Stomach (tissue), 19 donors: ENCODE measurements at places on chromosomes 1 and 21.

- H3K27ac ChIP-seq, result no peak overlapping the region
- H3K27me3 ChIP-seq, result no peaks in the 10 kb centered on the region
- no peaks in the 10 kb centered on the region for H3K36me3 ChIP-seq
- no peaks in the 10 kb centered on the region for H3K4me1 ChIP-seq
Measured at GRCh38 chr1:177119311-177119710, 45.2 kb downstream of the ASTN1 start.

DNA sequence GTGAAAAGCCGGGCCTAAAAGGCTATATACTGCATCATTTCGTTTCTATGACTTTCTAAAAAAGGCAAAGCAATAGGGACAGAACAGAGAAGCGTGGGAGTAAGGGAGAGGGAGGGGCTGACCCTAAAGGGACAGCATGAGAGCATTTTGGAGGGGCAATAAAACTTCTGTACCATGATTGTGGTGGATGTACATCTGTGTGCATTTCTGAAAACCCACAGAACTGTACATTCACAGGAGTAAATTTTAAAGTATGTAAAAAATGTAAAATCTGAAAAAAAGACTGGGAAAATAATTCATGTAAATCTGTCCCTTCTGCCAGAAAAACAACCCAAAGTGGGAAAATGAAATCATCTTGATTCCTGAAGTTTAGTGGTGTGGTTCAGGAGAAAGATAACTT, 235.4 kb downstream of the CENPF start:
- no peaks in the 10 kb centered on the region for H3K36me3 ChIP-seq
- H3K4me3 ChIP-seq, result no peak overlapping the region
- H3K4me1 ChIP-seq, result no peaks in the 10 kb centered on the region
- no peaks in the 10 kb centered on the region for H3K27me3 ChIP-seq

DNA sequence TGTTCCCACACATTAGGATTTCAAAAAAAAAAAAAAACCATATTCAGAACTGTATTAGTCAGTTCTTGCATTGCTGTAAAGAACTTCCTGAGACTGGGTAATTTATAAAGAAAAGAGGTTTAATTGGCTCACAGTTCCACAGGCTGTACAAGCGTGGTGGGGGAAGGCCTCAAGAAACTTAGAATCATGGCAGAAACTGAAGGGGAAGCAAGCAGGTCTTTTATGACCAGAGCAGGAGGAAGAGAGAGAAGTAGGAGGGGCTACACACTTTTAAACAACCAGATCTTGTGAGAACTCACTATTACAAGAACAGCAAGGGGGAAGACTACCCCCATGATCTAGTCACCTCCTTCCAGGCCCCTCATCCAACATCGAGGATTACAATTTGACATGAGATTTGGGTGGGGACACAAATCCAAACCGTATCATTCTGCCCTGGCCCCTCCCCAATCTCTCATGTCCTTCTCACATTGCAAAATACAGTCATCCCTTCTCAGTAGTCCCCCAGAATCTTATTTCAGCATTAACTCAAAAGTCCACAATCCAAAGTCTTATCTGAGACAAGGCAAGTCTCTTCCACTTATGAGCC, 51.8 kb downstream of the POU2F1 start:
- H3K4me1 ChIP-seq, result peaks cover 45% of the 10 kb centered on the region
- no peak overlapping the region for H3K4me3 ChIP-seq
- H3K36me3 ChIP-seq, result no peaks in the 10 kb centered on the region
- no peak for DNase-seq
- no peak overlapping the region for H3K27ac ChIP-seq

- DNase-seq, result no peak
- no peak overlapping the region for H3K27ac ChIP-seq
- no peaks in the 10 kb centered on the region for H3K27me3 ChIP-seq
- no peaks in the 10 kb centered on the region for H3K4me1 ChIP-seq
Measured at GRCh38 chr1:80807981-80808380, 992.8 kb upstream of the ADGRL2 start.

DNA sequence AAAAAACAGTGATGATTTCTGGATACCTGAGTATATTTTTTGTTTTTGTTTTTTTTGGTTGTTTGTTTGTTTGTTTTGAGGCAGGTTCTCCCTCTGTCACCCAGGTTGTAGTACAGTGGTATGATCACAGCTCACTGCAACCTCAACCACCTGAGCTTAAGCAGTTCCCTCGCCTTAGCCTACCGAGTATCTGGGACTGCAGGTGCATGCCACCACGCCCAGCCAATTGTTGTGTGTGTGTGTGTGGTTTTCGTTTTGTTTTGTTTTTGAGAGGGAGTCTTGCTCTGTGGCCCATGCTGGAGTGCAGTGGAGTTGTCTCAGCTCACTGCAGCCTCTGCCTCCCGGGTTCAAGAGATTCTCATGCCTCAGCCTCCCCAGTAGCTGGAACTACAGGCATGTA, 55.3 kb upstream of the RCC1 start:
- DNase-seq, result peak; percentile 35
- H3K27ac ChIP-seq, result no peak overlapping the region
- no peaks in the 10 kb centered on the region for H3K27me3 ChIP-seq
- H3K36me3 ChIP-seq, result no peaks in the 10 kb centered on the region
- peaks cover 23% of the 10 kb centered on the region for H3K4me1 ChIP-seq

DNA sequence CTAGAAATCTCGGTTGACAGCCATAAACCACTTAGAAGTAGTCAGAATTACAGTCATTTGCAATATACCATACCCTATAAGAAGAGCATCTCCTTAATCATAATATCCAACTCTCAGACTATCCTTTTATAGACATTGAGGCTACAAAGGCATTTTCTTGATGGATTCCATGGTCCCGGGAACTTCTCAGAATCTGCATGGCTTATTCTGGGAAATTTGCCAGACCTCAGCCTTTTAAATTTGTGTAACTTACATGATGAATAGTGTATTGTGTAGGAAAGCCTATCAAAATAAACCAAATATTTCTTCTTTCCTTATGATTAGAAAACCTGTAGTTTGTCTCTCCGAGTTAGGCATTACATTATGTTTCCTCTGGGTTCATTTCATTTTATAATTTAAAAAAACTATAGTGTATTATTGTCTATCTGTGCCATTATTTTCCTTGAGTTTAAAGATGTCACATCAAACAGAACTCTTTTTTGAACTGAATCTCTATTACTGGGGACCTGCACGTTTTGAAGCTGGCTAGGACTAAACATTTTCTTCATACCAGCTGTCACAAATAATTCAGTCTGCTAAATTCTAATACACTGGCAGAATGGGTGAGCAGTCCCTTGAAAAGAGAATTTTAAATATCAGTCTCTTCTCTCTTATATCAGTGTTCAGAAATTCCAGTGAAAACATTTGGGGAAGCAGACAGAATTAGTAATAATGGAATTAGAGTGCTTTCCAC, 102.9 kb downstream of the GABPA start:
- H3K27me3 ChIP-seq, result no peaks in the 10 kb centered on the region
- H3K4me1 ChIP-seq, result no peaks in the 10 kb centered on the region
- no peaks in the 10 kb centered on the region for H3K36me3 ChIP-seq

DNA sequence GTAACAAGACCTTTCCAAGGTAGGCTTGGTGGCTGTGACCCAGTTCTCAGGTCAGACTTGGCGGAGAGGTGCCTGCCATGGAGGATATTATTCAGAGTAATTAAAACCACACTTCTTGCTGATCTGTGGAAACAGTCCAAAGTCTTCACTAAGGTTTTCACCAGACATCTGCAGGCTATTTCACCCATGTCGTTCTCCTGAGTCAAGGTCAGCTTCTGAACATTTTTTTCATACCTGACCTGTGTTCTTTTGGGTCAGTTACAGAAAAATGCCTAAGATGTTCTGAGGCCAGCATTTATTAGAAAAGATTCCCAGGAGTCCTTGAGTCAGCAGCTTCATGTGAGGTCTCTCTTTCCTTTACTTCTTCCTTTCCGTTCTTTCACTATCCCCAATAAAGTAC, 54.9 kb downstream of the RGL1 start:
- no peak overlapping the region for H3K27ac ChIP-seq
- DNase-seq, result no peak
- H3K4me3 ChIP-seq, result no peak overlapping the region
- no peaks in the 10 kb centered on the region for H3K4me1 ChIP-seq
- no peaks in the 10 kb centered on the region for H3K36me3 ChIP-seq
- H3K27me3 ChIP-seq, result no peaks in the 10 kb centered on the region

DNA sequence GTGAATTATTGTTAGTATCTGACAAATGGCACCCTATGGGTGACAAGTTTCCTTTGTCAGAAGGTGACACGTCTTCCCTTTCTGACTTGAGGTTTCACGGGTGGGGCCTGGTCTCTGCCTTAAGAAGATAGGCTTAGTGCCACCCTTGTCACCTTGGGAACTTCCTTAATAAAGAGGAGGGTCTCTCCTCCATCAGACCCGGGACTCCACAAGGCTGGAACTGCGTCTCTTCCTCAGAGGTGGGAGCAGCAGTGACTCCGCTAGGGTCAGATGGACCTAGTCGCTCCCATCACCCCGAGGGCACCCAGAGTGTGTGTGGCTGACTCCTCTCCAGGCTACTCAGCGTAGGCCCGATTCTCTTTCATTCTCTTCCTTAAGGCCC, 774 bp upstream of the WDTC1 start:
- H3K27ac ChIP-seq, result peak overlapping the region; percentile 86
- DNase-seq, result no peak
- peaks cover 31% of the 10 kb centered on the region for H3K4me1 ChIP-seq
- H3K4me3 ChIP-seq, result peak overlapping the region; percentile 96
- no peaks in the 10 kb centered on the region for H3K36me3 ChIP-seq
- H3K27me3 ChIP-seq, result no peaks in the 10 kb centered on the region

DNA sequence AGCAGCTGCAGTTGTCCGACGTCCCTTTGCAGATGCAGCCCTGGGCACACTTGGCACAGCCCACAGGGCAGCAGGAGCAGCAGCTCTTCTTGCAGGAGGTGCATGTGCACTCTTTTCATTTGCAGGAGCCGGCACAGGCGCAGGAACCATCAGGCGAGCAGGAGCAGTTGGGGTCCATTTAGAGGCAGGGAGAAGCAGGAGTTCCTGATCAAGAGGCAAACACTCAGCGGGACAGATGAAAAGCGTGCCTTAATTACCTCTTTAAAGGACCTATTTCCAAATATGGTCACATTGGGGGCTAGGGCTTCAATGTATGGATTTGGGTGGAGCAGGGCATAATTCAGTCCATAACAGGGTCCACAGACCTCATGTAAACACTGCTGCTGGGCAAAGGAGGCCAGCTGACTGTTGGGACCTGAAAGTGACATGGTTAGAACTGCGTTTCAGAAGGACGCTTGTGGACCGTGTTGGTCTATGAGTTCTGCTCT, 4.3 kb upstream of the CPLANE2 start:
- no peak for DNase-seq
- no peak overlapping the region for H3K4me3 ChIP-seq
- H3K27ac ChIP-seq, result no peak overlapping the region
- peaks cover 35% of the 10 kb centered on the region for H3K4me1 ChIP-seq

DNA sequence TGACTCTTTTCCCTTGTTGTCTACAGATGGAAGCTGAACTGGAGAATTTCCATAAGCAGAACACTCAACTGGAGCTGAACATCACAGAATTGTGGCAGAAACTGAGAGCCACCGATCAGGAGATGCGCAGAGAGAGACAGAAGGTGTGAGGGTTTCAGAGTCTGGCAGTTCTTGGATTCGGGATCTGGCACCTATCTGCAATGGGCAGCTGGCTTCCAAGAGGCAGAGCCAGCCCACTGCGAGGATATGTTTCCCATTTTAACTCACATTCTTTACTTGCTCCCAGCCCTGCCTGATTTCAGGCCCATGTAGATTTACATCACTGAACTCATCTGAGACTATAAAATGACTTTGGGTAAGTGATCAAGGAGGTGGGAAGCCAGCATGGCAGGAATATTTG, 37.3 kb upstream of the TMEM125 start:
- no peak for DNase-seq
- peak overlapping the region; percentile 40 for H3K27ac ChIP-seq
- H3K36me3 ChIP-seq, result no peaks in the 10 kb centered on the region
- H3K27me3 ChIP-seq, result no peaks in the 10 kb centered on the region
- no peak overlapping the region for H3K4me3 ChIP-seq

DNA sequence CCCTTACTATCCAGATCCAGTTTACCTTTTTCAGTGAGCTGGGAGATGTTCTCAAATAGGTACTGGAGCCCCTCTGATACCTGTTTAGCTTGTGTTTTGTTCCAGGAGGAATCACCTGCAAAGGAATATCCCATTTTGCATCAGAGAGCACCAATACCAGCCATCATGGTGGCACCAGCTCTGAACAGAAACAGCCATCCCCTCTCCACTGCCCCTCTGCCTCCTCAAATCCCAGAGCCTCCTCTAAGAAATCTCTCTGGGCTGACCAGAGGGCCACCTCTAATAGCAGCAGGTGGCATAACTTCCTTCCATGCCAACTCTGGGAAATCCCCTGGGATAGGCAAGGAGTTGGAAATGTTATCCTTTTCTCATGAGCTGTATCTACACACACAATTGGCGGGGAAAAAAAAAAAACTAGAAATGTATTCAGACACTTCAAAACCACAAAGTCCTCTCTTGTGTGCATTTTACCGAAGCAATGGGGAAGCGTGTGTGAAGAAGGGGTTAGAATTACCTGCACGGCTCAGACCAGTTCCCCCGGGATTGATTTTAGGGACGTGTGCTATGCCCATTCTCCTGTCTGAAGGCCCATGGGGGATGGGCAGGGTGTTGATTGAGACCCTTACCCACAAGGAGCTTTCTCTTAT, 2.4 kb downstream of the PGLYRP4 start:
- peaks cover 17% of the 10 kb centered on the region for H3K27me3 ChIP-seq
- no peak overlapping the region for H3K27ac ChIP-seq
- H3K4me3 ChIP-seq, result no peak overlapping the region
- no peaks in the 10 kb centered on the region for H3K4me1 ChIP-seq

DNA sequence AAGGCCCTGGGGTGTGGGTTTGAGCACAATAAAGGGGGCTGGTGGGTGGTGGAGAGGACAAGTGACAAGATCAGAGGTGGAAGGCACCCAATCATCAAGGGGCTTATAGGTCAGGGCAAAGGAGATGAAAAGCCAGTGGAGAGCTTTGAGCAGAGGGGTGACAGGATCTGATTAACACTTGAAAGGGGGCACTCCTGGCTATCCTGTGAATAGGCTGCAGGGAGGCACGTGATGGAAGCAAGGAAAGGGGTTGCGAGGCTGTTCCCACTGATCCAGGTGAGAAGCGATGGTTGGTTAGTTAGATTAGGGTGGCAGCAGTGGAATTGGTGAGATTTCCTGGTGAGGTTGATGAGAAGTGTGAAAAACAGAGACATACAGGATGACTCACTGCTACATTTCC, 80.6 kb downstream of the WLS start:
- H3K4me1 ChIP-seq, result peaks cover 8% of the 10 kb centered on the region
- no peaks in the 10 kb centered on the region for H3K27me3 ChIP-seq
- H3K27ac ChIP-seq, result no peak overlapping the region
- H3K36me3 ChIP-seq, result peaks cover 89% of the 10 kb centered on the region
- no peak for DNase-seq

DNA sequence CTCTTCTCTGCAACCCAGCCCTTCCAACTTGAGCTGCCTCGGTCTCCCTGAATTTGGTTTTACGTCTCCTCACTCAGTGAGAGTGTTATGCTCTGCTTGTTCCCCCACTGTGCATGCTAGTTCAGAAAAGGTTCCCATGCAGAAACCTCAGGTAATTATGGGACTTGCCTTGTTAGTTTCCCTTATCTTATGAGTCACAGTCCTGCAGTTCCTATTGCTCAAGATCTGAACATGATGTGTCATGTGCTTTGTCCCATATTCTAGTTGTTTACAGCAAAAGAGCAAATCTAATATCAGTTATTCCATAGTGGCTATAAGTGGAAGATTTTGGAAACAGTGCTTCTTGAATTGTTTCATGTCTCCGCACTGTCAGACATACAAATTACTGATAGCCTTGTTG, 74.4 kb downstream of the DUSP10 start:
- no peak for DNase-seq
- no peaks in the 10 kb centered on the region for H3K4me1 ChIP-seq
- no peak overlapping the region for H3K27ac ChIP-seq
- no peaks in the 10 kb centered on the region for H3K36me3 ChIP-seq
- H3K4me3 ChIP-seq, result no peak overlapping the region
